HTR-8/SVneo (cell line): ENCODE measurements at places on chromosomes 4 and X.

- no peak for DNase-seq
Observed at GRCh38 chr4:48334900-48335384, 6.4 kb upstream of the SLAIN2 start.

GRCh38 chrX:54248309-54248708, 65.3 kb upstream of the FAM120C start:
- peak; percentile 8 for DNase-seq

GRCh38 chrX:132819711-132820264, 138.6 kb downstream of the HS6ST2 start:
- DNase-seq = no peak

DNA sequence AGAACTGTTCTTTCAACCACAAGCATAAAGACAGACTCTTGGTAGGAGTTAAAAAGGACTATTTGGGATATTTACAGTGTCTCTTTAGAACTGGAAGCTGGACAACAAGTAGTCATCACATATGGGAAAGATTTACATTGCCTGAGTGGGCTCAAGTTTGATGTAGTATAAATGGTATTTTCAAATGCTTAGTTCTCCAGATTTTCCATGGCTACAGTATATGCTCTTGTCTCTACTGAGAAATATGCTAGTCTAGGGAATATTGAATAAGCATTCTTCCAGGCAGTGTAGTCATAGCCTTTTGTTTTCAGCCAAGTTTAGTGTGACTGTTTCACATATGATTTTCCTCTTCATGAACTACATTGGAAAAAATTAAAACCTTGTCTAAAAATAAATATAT, 315.6 kb downstream of the ARHGAP24 start:
- DNase-seq = no peak

- DNase-seq = no peak
Observed at GRCh38 chrX:129452523-129452922, 70.8 kb downstream of the SMARCA1 start.

GRCh38 chr4:186428481-186428880, 126.9 kb downstream of the MTNR1A start:
- no peak for DNase-seq

DNA sequence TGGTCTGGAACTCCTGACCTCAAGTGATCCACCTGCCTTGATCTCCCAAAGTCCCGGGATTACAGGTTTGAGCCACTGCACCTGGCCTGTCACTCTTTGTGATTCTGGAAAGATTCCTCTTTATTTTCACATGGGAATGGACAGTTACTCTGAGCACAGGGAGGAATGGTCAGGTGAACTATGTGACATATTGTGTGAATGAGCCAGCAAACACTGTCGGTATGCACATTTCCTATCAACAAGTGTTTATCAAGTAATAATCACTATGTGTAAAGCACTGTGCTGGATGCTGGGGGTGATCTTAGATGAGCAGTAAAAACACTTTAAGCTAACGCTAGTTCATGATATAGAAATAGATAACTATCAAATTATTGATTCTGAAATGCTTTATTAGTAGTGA, 97.5 kb downstream of the LIMCH1 start:
- DNase-seq = no peak

DNA sequence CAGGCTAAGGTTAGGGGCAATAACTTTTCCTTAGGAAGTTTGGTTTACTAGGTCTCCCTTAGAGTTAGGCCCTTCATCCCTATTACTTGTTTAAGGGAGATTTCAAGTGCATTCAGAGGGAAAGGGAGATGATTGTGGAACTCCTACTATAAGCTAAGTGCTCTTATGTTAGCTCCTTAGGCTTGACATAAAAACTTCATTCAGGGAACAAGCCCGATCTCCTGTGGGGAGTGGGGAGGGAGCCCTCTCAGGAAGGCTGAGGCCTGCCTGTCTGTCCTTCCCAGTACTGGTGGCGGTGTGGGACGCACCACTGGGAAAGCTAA, 8.0 kb downstream of the KLF3 start:
- no peak for DNase-seq

DNA sequence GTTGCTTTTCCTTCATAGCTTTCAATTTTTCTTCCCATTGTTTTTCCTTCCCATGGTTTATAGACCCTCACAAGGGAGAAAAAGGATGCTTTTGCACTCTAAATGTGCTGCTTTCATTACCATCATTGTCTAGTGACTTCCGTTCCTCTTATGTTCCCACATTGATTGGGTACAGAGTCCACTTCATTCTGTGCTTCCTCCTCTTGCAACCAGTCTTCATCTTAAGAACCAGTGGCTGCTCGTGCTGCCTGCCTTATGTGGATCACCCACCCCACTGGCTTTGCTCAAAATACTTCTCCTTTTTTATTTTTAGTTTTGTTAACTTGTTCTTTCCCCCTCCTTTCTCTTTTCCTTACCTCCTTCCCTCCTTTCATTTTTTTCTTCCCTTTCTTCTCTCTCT, 76.5 kb upstream of the BOD1L1 start:
- DNase-seq = no peak
